Osteoblast (primary cell): ENCODE measurements at places on chromosomes 4 and X. TPM values are rescaled to one million over a fixed set of nuclear protein-coding genes. Genes with fewer than 3 reads are reported as not detected.

WNK3 gene
- 0.88 and 1.1 TPM in 2 replicates for total RNA-seq

RNF175 gene
- under 0.01 TPM in 2 replicates for total RNA-seq

PNCK gene
- total RNA-seq = 0.29 and 0.36 TPM in 2 replicates

USP51 gene
- total RNA-seq = 2.9 and 4.3 TPM in 2 replicates

TKTL2 gene
- not detected in 2 replicates for total RNA-seq

AP1AR gene
- 27.7 and 28.2 TPM in 2 replicates for total RNA-seq

GRCh38 chr4:73772363-73772762, 32.0 kb downstream of the CXCL8 start:
- H3K27ac ChIP-seq = no peak overlapping the region
- H3K27me3 ChIP-seq = no peaks in the 10 kb centered on the region
- no peak overlapping the region for H3K4me3 ChIP-seq
- DNase-seq = no peak
- no peaks in the 10 kb centered on the region for H3K36me3 ChIP-seq

GRCh38 chrX:1899841-1900240, 285.0 kb downstream of the ASMT start:
- no peaks in the 10 kb centered on the region for H3K36me3 ChIP-seq
- H3K27ac ChIP-seq = no peak overlapping the region
- DNase-seq = no peak
- no peak overlapping the region for H3K4me3 ChIP-seq
- H3K4me1 ChIP-seq = peaks cover 5% of the 10 kb centered on the region

- H3K4me1 ChIP-seq = peaks cover 17% of the 10 kb centered on the region
- no peak overlapping the region for H3K4me3 ChIP-seq
- peak overlapping the region; percentile 21 for H3K27ac ChIP-seq
- DNase-seq = peak; percentile 94
- no peaks in the 10 kb centered on the region for H3K27me3 ChIP-seq
Observed at GRCh38 chr4:110193822-110194761, 4.3 kb downstream of the ELOVL6 start.

- no peak for DNase-seq
- H3K4me3 ChIP-seq = no peak overlapping the region
- H3K27me3 ChIP-seq = no peaks in the 10 kb centered on the region
Observed at GRCh38 chrX:81392396-81392795, 190.5 kb downstream of the SH3BGRL start.

- H3K27ac ChIP-seq = peak overlapping the region; percentile 9
- no peak overlapping the region for H3K4me3 ChIP-seq
- H3K27me3 ChIP-seq = no peaks in the 10 kb centered on the region
Observed at GRCh38 chr4:40963897-40964478, 214.2 kb downstream of the NSUN7 start.

- H3K4me3 ChIP-seq = no peak overlapping the region
- no peaks in the 10 kb centered on the region for H3K36me3 ChIP-seq
- no peaks in the 10 kb centered on the region for H3K4me1 ChIP-seq
- H3K27me3 ChIP-seq = no peaks in the 10 kb centered on the region
- DNase-seq = no peak
- no peak overlapping the region for H3K27ac ChIP-seq
Observed at GRCh38 chrX:149531599-149531998, 9.2 kb upstream of the EOLA1 start.

DNA sequence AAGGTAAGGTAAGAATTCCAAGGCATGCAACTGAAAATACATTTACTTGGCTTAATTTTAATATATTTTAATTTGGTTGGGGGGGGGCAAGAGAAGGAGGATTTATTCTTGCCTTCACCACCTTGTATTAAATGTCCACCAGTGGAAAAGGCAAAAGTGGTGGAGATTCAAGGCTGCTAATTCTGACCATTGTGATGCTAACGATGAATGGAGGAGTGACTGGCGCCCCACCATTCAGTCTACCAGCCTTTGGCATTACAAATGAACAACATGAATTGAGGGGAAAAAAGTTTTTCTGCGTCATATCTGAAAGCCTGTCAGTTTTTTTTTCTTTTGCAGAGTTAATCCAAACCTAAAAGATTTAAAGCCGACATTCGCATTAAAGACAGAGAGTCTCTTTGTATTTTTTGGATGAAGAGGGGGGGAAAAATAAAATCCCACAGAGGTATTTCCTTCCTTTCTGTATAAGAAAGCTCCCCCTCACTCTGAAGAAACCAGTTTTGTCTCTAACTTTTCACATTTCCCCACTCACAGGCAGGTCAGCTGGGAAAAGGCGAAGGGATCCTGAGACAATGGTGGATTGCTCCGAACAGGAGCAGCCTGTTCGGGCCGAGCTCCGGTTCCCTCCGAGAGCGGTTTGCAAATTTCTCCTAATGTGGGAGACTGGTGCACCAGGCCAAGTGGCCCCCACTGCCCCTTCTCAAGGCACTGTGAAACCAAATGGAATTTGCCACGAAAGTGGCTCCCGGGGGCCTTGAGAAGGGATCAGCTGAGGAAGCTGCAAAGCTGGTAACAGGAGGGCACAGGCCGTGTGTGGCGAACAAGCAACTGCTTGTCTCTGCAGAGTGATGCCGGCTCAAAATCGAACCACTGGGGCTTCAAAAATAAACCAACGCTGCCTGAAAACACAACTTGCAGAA, 28.1 kb downstream of the SHISA3 start:
- H3K27ac ChIP-seq = no peak overlapping the region
- no peak overlapping the region for H3K4me3 ChIP-seq
- H3K4me1 ChIP-seq = no peaks in the 10 kb centered on the region
- no peak for DNase-seq
- H3K27me3 ChIP-seq = no peaks in the 10 kb centered on the region
- no peaks in the 10 kb centered on the region for H3K36me3 ChIP-seq

DNA sequence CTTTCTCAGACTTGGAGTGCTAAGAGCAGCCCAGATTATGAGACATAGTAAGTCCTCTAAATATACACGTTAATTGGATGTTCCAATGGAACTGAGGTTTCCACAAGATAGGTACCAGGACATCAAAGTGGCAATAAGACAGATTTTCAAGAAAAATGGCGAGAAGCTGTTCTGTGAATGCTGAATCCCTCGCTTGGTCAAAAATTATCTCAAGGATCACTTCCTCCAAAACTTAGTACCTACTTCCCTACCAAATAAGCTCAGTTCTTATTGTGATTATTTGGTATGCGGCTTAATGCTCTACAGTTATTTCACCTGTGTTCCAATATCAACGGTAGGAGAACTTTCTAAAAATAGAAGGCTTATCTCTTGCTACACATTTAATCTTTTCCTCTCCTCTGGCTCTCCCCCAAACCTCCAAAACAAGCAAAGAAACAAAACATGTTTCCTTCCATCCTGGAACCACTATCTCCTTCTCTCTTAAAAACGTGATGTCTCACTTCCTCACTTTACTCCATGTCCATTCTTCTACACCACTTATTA, 14.7 kb downstream of the PDGFC start:
- no peak overlapping the region for H3K27ac ChIP-seq
- no peak for DNase-seq
- H3K4me1 ChIP-seq = peaks cover 54% of the 10 kb centered on the region
- no peaks in the 10 kb centered on the region for H3K27me3 ChIP-seq

- H3K27ac ChIP-seq = no peak overlapping the region
- H3K4me3 ChIP-seq = peak overlapping the region; percentile 59
Observed at GRCh38 chr4:107037199-107037584, 1.1 kb upstream of the DKK2 start.

DNA sequence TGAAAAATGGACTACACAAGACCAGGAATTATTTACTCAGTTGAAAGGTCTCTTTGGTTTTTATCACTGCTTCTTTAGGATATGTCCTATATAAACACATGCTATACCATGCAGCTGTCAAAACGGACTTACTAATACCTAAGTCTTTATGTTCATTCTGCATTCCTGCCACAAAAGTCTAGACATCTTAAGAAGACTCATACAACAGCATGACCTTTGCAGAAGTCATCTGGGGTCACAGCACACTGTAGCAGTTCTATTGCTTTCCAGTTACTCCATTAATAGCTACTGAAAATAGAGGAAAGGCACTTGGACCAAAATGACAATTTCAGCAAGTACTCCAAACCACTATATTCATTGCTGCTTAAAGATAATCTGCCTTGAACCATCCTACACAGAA, 53.2 kb downstream of the DDX60 start:
- no peaks in the 10 kb centered on the region for H3K27me3 ChIP-seq
- no peaks in the 10 kb centered on the region for H3K36me3 ChIP-seq
- H3K4me1 ChIP-seq = no peaks in the 10 kb centered on the region
- no peak overlapping the region for H3K27ac ChIP-seq

DNA sequence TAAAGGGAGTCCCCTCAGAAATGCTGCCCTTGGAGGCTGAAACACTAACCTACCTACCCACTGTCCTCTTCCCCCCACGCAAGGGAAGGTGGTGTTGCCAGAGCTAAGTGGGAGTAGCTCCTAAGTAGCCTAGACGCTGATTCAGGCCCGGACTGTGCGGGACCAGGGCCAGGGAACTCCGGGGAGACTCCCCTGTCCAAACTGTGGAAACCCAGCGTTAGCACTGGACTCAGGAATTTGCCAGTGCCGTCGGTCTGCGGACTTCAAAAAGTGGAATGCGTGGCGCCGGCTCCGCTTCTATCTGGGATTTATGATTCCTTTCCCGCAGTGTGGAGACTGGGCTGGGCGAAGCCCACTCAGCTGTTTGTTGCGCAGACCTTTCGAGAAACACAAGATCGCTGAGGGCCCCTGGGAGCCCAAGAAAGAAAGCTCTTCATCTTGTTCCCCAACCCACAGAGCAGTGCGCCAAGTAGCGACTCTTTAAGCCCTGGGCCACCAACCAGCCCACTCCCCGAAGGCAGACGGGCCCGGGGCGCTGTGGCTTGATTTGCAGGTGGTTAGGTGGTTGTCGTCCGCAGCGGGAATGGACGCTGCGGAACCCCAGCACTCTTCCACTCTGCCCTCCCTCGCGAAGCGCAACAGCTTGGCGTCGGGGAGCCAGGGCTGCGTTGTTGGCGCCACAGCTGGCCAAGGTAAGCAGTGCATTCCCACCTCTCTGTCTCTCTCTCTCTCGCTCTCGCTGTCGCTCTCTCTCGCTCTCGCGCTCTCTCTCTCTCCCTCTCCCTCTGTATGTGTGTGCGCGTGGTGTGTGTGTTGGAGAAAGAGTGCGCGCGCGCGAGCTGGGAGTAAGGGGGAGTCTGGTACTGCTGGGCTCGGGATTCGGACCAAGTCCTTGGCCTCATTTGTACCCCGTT, 2.0 kb downstream of the TMEM255A start:
- peaks cover 58% of the 10 kb centered on the region for H3K27me3 ChIP-seq
- H3K36me3 ChIP-seq = no peaks in the 10 kb centered on the region
- no peak overlapping the region for H3K4me3 ChIP-seq
- DNase-seq = peak; percentile 85
